ENCODE measurements at places on chromosomes 1 and 21.

- DNase-seq: no peak
These were observed 69.6 kb upstream of the KCTD3 start for GRCh38 chr1:215497528-215497927.

DNA sequence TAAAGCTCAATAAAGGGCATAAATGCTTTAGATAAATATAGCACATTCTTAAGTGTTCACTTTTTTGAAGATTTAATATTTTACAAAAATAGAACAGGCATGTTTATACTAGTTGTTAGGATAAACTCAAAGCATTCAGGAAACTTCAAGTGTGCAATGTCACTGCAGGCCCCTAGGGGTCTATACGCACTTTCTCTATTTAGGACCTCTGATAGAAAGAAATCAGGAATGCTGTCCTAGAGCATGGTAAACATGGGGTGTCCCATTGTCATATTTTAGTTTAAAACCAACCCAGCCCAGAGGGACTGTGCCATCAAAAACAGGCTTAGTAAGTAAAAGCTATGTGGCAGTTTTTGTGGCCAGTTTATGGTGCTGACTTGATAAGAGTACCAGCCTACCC, 102.2 kb downstream of the BARHL2 start:
- DNase-seq: no peak

DNA sequence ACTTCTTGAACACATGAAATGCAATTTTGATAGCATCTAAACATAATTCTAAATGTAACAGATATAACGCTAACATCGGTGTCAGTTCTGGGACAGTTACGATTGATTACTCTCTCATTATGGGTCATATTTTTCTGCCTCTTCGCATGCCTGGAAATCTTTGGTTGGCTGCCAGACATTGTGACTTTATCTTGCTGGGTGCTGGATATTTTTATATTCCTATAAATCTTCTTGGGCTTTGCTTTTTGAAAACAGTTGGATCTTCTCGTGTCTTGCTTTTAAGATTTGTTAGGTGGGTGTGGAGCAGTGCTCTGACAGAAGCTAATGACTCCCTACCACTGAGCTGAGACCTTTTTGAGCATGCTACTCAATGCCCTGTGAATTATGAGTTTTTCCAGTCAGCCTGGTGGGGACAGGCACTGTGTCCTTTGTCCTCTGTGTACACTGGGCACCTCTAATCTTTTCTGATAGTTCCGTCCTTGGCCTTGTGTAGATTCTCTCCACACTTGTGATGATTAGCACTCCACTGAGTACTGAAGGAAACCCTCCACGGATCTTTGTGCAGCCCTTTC, 28.0 kb upstream of the EDARADD start:
- no peak for DNase-seq

- DNase-seq: no peak
These were observed 308.8 kb downstream of the KIF26B start for GRCh38 chr1:245463392-245464165.

GRCh38 chr1:227318853-227319607, 738 bp upstream of the CDC42BPA start:
- DNase-seq: no peak

- no peak for DNase-seq
These were observed 5.4 kb downstream of the TRIM62 start for GRCh38 chr1:33176362-33176850.

- no peak for DNase-seq
These were observed 193.9 kb upstream of the C1orf174 start for GRCh38 chr1:4093856-4094565.

DNA sequence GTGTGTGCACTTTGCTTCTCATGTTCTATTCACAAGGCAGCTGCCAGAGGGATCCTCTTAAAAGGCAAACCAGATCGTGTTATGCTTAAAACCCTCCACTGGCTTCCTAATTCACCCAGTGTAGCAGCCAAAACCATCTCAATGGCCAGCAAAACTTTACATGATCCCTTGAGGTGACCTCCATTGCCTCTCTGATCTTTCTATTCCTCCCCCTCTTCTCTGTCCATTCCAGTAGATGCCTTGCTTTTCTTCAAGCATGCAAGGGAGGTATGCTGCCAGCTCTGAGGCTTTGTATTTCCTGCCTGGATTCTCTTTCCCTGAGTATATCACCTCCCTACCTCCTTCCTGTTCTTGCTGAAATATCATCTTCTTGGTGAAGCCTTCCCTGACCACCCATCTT, 93.2 kb upstream of the KCNK2 start:
- no peak for DNase-seq

- DNase-seq: no peak
These were observed 57.6 kb downstream of the ETS2 start for GRCh38 chr21:38863291-38863690.

- no peak for DNase-seq
These were observed at the start of gene TMPRSS3 for GRCh38 chr21:42395905-42396651. TMPRSS3 (minus strand) TSS chr21:42396052; CDS start chr21:42395417, 635 bp downstream.

GRCh38 chr1:218488986-218489385, 143.8 kb downstream of the TGFB2 start:
- no peak for DNase-seq

DNA sequence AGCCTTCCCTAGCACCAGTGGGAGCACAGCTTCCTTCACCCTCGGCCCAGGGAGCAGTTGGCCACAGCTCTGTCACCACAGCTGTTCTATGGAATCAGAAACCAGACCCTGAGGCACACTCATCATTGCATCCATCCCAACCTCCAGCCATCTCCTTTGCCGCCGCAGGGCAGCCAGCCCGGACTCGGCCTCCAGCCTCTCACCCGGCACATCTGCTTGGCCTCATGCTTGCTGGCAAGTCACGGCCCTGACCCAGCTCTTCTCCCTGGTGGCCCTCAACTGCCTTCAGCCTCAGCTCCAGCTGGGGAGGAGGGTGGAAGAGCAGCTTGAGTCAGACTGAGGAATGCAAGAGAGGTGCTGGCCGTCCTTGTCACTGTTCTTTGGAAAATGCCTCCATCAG, 59.8 kb downstream of the TOR1AIP2 start:
- no peak for DNase-seq

Measured in activated CD4-positive, alpha-beta T cell treated with anti-CD3 and anti-CD28 coated beads, Interleukin-2, amount 10 ng/mL, durations not matched to agents 7 days and 5 days (primary cell).